Cerebellar cortex (tissue), 1 donor: ENCODE measurements at places on chromosomes 1 and 21.

DNA sequence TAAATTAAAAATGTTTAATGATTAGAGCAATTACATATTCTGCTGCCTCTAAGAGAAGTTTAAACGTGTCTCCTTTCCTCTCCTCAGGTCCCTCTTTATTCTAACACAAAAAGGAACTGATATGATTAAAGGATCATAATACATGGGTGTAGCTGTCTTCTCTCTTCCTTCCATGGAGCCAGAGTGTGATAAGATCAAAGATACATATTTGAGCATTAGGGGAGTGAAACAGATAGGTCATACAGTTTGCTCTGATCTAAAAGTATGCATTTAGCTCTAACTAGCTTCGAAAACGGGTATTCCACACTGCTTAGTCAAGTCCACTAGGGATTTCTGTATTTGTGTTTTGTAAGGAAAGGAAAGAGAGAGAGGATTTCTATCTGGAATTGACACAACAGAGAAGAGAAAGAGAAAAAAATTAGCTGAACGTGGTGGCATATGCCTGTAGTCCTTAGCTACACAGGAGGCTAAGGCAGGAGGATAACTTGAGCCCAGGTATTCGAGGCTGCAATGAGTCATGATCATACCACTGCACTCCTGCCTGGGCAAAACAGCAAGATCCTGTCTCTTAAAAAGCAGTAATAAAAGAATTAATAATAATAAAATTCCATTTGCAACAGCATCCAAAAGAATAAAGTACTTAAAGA is 63.1 kb downstream of the CDC42BPA start:
- DNase-seq = no peak

- no peak for DNase-seq
These were observed 1458.1 kb upstream of the B3GALT2 start for GRCh38 chr1:194644528-194644927.

DNA sequence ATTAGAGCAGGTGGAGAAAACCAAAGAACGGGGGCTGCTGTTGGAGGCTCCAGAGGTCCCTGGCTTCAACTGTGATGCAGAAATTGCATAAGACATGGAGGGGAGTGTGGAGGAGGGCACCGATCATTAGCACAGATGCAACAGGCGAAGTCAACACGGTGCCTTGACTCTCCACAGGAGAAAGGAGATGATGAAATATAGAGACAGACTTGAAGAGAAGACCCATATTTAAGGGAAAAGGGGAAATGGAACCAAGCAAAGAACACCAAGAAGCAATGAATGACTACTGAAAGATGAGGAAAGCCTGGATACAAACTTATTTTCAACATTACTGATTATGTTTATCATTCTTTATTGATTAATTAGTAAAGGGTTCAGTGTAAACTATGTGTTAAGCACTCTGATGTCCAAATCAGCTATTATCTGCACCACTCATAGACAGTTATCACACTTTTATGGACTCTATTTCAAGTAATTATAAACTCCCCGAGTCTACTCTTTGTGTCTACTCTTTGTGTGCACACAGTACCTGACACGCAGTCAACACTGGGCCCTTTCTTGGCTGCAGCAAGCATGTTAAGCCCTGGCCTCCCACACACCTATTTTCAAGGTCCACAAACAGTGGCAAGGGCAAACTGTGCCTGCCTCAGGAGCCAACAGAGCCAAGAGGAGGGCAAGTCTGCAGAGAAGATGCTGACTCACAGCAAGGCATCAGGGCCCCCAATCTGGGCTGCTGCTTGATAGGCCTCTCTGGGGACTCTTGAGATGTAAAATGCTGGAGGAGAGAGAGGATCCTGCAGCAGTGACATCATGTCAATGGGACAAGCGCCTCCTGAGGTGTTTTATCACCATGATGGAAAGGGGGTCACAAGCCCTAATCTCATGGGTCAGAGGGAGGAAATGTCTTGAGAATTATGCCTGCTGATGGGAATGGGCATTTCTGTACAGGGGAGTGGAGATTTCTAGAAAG is 17.6 kb downstream of the PCNX2 start:
- no peak for DNase-seq

DNA sequence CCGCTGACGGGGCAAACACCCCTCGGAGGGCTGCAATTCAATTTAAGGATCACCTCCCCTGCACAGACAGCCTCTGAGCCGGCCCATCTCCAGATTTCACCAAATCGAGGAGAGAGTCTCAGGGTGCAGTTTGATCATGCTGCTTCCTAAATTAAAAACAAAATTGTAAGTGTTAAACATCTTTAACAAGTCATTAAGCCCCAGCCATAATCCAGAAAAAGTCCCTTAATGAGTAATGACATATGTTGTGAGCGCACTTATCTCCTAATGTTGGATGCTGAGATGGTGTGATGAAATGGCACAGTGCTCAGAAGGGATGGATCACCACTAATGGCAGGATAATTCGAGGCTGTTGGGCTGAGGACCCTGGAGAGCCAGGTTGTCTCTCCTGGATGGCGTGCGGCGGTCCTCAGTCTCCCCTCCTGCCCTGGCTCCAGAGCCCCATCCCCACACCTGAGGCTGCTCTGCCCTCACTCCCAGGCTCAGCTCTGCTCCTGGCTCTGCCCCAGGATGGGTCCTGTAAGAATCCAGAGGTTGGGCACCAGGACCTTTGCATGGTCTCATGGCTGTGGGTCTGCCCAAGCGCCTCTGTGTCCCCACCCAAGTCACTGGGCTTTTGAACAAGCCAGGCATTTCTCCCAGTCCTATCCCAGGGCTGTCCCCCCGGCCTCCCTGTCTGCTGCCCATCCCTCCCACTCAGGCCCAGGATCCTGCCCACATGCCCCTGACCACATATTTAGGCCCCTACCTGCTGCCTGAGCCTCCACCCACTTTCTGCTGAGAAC is 224.4 kb upstream of the POU3F1 start:
- DNase-seq = no peak

DNA sequence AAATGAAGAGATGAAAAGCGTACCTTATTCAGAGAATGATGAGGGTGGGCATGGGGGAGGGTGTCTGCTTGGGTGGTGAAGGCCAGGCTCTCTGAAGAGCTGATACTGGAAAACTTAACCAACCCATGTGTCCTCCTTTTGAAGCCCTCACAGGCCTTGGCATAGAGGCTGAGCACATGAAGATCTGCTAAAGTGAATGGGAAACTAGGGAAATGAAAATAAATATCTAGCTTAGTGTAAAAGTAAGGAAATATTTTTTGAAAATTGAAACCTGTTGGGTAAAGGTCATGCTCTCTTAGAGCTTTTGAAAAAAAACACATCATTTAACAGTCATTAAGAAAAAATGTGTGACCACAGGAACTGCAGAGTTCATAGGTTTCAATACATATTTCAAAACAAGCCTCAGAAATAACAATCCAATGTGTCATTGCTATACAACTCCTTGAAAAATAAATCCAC is 40.5 kb upstream of the RALGPS2 start:
- no peak for DNase-seq
